ENCODE measurements at places on chromosomes 16 and 17.

GRCh38 chr17:39963829-39964228 is 1.0 kb downstream of the GSDMA start:
- no peak for DNase-seq

- DNase-seq: no peak
Measured at GRCh38 chr16:85149776-85150175, 37.5 kb upstream of the CIBAR2 start.

DNA sequence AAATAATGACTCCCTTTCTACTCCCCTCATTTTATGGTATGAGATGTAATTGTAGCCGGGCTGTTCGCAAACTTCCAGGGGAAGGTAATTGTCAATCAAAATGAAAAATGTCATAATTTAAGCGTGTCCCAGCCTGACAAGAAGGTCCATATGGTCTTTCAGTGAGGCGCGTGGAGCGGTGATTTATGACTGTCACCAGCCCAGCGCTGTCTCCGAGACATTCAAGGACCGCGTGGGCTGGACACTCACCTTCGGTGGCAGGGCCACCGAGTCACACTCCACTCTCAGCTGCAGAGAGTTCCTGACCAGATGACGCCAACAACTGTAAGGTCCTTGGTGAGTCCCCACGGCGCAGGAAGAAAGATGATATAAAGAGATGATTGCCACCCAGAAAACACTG is 157.7 kb upstream of the TNRC6C start:
- DNase-seq: no peak

GRCh38 chr17:41416479-41416878 is 7.9 kb downstream of the KRT37 start:
- DNase-seq: no peak

DNA sequence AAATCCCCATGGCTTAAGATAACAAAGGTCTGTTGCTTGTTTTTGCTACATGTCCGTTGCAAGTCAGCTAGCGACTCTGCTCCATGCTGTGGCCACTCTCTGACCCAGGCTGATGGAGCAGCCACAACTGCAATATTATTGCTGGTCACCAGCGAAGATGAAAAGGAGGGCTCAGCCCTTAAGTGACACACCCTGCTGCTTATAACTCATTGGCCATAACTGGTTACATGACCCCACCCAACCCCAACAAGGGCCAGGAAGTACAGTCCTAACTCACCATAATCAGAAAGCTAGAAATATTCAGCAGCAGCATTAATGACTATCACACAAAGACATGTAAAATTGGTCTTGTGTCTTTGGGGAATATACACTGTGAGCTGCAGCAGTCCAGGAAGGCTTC is 224.3 kb downstream of the SOX9 start:
- no peak for DNase-seq

DNA sequence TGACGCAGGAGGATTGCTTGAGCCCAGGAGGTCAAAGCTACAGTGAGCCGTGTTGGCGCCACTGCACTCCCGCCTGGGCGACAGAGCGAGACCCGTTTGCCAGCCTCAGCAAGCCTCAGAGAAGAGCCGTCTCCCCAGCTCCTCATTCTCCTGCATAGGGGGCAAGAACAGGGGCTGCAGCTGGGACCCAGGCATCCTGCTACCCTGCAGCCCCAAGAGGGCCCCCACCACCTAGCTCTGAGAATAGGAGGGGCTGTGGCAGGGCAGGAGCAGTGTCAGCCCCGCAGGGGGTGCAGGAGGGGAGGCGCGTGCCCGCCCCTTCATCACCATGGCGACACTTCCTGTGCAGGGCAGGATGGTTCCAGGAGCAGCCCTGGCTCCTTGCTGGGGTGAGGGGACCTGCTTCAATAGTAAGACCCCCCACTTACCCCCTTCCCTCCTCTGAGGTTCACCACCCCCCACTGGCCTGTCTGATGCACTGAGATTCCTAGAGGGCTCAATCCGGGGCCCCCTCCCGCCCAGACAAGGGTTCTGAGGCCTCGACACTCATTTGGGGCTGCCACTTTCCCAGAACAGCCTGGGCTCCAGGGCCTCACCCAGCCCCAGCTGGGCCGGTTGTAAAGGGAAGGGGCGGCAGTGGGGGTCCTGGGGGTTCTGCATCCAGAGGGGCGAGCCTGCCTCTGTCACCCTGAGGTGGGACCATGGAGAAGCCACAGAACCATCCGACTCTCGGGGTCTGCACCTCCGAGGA is 20.2 kb downstream of the VASN start:
- DNase-seq: no peak

- DNase-seq: no peak
Measured at GRCh38 chr17:31225831-31226230, 71.2 kb downstream of the OMG start.

DNA sequence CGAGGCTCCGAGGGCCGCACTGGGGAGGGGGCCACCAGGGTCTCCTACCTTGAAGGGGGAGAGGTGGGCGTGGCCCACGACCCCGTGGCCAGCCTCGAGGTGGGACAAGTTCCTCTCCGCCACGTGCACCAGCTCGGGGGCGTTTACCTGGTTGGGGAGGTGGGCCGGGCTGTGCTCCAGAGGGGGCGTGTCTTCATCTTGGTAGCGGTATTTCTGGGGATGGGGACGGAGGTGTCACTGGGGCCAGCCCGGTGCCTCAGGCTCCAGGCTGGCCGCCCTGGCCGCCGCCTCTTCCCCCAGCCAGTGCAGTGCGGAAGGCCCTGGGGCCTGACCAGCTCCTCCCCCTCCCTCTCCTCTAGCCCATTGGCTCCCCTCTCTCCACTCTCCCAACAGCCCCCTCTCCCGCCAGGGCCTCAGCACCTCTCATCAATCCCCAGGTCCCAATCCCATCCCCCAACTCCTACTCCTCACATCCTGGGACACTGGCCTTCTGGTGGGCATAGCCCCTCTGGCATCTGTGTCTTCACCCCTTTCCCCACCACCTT is 11.5 kb downstream of the DLG4 start:
- DNase-seq: no peak

DNA sequence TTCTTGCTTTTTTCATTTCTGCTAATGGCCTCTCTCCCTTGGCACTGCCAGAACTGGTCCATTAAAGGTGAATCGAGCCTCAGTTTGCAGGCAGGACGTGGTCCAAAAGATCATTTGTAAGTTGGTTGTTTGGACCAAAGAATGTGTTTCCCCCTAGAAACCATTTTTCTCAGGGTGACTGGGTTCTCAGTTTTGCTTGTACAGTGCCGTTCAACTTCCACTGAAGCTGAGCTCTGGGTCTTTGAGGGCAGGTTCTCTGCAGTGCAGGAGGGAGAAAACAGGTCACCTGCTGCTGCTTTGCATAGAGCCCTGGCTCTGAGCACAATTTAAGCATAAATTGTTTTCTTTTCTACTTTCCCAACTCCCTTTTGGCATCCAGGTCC is 9.0 kb upstream of the AMZ2 start:
- no peak for DNase-seq

GRCh38 chr17:48577946-48578615 is at the start of gene HOXB4:
Gene HOXB4 (minus strand): TSS chr17:48578350. CDS start chr17:48578319, 31 bp downstream.
- no peak for DNase-seq

GRCh38 chr17:30103921-30104320 is 12.7 kb upstream of the NSRP1 start:
- DNase-seq: no peak

GRCh38 chr16:345772-346171 is 6.8 kb downstream of the AXIN1 start:
- DNase-seq: no peak
